Osteoblast (primary cell): ENCODE measurements at places on chromosomes 5 and 9. TPM values are rescaled to one million over a fixed set of nuclear protein-coding genes. Genes with fewer than 3 reads are reported as not detected.

DNA sequence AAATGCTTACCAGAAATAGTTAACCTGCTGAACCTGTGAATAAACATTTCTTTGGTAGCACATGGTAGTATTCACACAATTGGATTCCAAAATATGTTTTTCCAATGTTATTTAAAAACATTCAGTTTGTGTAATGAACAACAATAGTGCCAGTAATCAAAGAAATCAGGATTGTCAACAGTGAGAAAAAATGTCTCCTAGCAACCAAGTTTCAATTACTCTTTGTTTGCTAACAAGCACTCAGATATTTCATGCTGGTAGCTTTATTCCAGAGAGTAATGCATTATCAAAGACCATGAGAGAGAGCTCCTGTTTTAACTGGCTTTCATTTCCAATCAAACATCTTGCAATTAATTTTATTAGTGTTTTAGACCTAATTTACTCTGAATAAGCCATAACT is 768.1 kb upstream of the GRAMD2B start:
- DNase-seq, result no peak

DNA sequence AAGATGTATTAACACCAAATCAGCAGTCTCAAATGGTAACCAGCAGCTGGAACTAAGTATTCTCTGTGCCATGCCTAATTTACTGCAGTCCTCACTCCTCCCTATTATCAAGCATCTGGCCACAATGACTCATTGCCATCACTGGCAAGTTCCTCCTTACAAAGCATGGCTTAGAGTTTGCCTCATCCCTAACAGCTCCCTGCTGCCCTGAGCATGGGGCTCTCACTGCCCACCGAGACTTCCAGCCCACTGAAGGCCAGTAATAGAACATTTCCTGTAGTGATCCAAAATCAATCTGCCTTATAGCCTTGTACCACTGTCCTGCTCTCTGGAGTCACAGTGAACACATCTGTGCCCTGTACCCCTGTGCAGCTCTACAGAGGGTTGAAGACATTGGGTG is 211.9 kb upstream of the TRIM32 start:
- peak; percentile 76 for DNase-seq

GRCh38 chr5:133314086-133314485 is 262.3 kb downstream of the HSPA4 start:
- DNase-seq, result no peak

DNA sequence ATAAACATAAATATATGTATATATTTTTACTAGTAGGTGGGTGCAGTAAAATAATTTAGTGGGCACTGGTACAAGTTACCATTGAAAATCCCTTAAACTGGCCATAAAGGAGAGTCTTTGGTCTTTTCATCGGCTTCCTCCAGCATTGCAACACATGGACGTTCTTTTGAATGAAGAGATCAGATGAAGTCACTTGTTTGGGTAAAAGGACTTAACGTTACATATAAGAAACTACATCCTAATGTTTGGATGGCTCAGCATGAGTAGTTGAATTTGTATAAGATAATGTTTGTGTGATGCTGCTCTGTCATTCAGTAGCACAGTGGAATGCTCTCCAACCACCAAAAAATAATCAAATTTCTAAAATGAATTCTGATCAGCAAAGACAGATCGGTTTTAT is 31.6 kb downstream of the AFAP1L1 start:
- DNase-seq, result no peak

GRCh38 chr9:121853617-121854395 is 202.4 kb downstream of the DAB2IP start:
- DNase-seq, result no peak

DNA sequence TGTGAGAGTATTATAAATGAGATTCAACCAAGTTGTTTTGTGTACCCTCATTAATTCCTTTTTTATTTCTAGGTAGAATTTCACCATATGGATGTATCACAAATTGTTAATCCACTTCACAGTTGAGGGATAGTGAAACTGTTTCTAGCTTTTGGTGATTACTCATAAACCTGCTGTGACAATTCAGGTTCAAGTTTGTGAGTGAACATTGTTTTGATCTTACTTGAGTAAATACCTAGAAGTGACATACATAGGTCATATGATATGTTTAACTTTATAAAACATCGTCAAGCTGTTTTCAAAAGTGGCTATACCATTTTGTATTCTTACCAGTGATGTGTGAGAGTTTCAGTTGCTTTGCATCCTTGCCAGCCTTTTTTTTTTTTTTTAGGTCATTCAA is 112.9 kb downstream of the CAMK4 start:
- DNase-seq, result no peak

GRCh38 chr9:2157277-2158110 is 142.3 kb downstream of the SMARCA2 start:
- DNase-seq, result peak; percentile 68

- DNase-seq, result peak; percentile 36
Measured at GRCh38 chr5:165334201-165334600, 1828.8 kb downstream of the MAT2B start.

DNA sequence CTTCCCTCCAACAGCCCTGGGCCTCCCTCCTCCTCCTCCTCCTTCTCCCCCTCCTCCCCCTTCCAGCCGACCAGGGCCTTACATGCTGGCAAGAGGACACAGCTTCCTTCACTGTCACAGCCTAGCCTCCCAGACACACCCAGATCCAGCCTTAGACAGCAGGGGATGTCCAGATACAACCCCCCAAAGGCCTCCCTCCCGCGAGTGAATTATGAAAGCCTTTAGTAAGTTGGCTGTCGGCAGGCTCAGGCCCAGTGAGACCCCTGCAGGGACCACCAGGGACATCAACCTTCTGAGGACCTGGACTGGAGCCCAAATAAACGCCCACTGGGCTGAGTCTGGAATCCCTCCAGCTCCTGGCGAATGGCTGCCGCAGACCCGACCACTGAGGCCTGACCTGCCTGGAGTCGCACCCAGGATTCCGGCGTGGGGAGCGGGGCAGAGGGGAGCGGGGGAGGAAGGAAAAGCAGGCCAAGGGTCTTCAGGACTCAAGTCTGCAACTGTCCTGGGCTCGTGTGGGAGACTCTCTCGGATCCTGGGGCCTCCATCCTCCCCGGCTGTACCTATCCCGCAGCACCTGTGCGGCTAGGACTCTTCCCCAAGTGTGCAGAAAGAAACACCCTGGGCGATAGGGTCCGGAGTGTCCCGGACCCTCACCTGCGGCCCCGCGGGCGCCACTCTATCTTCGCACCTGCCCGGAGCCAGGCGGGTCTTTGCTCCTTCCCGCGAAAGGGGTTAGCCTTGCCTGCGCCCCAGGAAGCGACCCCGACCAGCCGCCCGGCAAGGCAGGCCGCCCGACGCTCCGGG is 705 bp downstream of the SEPTIN8 start:
- no peak for DNase-seq

The IL6ST gene
- total RNA-seq, result 785 and 804 TPM in 2 replicates

The ADAMTSL2 gene
- under 0.01 and 0.29 TPM in 2 replicates for total RNA-seq

The ZDHHC11B gene
- total RNA-seq, result not detected in 2 replicates
